ENCODE measurements at places on chromosomes 2 and 18. TPM values are rescaled to one million over a fixed set of nuclear protein-coding genes. Genes with fewer than 3 reads are reported as not detected.

- no peak for DNase-seq
Measured at GRCh38 chr2:164479460-164479859, 141.8 kb downstream of the GRB14 start.

The ABCB11 gene
- polyA plus RNA-seq, result not detected

The COL4A4 gene
- 0.03 TPM for polyA plus RNA-seq

- DNase-seq, result no peak
Measured at GRCh38 chr2:152227969-152228592, 52.5 kb upstream of the STAM2 start.

The ANKRD23 gene
- not detected for polyA plus RNA-seq

- peak; percentile 58 for DNase-seq
Measured at GRCh38 chr2:68737711-68738110, 3.1 kb downstream of the ARHGAP25 start.

- DNase-seq, result no peak
Measured at GRCh38 chr18:9403795-9404564, 69.4 kb downstream of the TWSG1 start.

DNA sequence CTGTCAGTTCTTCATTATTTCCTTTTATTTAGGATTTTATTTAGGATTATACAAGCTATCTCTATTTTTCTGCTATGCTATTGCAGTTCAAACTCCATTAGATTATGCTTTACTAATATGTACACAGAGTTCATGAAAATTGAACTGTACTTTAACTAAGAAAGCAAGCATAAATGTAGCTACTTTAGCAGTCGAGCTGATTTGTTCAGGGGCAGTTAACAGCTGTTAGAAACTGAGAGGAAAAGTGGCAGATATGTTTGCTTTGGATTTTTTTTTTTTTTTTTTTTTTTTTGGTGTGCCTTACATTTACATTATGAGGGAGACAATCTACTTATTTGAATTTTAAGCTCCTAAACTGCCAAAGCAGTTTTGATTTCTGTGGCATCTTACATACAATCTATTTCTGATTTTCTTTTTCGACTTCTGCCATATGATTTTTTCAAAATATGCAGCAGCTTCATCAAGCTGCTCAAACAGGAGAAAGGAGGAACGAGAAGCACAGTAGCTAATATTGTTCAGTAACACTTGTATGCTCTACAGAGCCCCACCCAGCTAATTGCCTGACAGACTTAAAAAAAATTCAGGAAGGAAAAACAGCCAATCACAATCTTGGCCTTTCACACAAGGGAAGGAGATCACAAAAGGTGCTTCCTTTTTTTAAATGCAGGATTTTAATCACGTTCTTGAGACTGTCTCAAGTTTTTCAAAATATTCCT lies 233.4 kb upstream of the SIX3 start:
- peak; percentile 75 for DNase-seq

GRCh38 chr2:195575879-195576401 lies 81.1 kb upstream of the SLC39A10 start:
- DNase-seq, result peak; percentile 80

GRCh38 chr2:21856708-21857107 lies 732.9 kb downstream of the TDRD15 start:
- no peak for DNase-seq

The DLX1 gene
- polyA plus RNA-seq, result not detected

DNA sequence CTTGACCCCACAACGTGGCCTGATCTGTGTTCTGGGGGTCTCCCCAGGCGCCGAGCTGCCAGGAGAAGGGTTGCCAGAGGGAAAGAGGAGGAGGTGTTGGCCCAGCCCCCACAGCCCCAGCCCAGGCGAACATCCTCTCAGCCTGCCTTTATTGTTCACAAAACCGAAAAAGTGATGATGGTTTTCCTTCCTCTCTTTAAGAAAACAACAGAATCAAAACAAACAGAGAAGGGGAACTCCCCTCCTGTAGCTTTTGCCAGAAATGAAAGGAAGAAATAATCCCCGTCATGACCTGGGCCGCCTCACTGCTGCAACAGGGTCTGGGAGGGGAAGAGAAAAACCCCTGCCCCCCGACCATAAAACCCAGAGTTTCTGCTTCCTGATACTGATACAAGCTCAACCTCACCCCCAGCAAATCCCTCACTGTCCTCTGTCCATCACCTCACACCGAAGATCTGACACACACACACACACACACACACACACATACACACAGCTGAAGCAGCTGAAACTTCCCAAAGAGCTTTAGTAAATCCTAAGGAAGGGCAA lies 52.0 kb downstream of the ZFP36L2 start:
- DNase-seq, result peak; percentile 87

The GRHL1 gene
- polyA plus RNA-seq, result 0.09 TPM

- DNase-seq, result no peak
Measured at GRCh38 chr2:212831671-212832199, 293.1 kb upstream of the ERBB4 start.

GRCh38 chr2:123916051-123916450 lies 109.0 kb upstream of the CNTNAP5 start:
- DNase-seq, result no peak

- no peak for DNase-seq
Measured at GRCh38 chr2:164458792-164459191, 162.5 kb downstream of the GRB14 start.

The HRH4 gene
- not detected for polyA plus RNA-seq

- no peak for DNase-seq
Measured at GRCh38 chr18:23844991-23845680, 155.9 kb downstream of the LAMA3 start.

DNA sequence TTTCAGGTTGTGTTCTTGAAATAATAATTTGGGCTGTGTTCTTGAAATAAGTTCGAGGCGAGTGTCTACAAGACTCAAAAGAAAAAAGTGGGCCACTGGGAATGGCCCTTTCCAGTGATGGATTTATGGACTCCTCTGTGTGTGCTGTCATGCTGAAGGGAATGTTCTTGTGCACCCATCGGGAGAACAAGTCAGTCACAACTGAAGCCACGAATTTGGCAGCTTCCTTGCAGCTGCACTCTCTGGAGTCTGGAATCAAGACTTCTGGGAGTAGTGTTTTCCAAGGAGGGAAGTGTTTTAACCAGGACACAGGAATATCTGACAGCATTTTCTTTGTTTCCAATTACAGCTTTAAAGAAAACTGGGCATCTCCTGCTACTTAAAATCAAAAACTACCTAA lies 620 bp downstream of the SLC14A1 start:
- DNase-seq, result no peak

The GPR45 gene
- polyA plus RNA-seq, result not detected

GRCh38 chr2:71000780-71001591 lies 6.3 kb upstream of the TEX261 start:
- DNase-seq, result peak; percentile 73

DNA sequence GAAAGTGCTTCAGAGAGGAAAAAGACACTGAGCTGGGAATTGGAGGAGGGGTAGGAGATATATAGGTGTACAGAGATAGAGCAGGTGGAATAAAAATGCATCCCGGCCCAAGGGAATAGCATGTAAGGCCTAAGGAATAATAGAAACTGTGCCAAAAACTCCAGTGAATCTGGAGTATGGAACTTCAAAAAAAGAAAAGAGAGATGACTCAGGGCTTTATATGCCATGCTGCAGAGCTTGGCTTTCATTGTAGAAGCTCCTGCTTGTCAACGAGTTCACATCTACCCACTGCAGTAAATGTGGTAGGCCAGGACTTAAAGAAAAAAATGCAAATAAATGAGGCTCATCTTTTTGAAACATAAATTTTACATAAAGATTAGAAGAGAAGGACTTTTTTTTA lies 131.8 kb downstream of the MREG start:
- no peak for DNase-seq

DNA sequence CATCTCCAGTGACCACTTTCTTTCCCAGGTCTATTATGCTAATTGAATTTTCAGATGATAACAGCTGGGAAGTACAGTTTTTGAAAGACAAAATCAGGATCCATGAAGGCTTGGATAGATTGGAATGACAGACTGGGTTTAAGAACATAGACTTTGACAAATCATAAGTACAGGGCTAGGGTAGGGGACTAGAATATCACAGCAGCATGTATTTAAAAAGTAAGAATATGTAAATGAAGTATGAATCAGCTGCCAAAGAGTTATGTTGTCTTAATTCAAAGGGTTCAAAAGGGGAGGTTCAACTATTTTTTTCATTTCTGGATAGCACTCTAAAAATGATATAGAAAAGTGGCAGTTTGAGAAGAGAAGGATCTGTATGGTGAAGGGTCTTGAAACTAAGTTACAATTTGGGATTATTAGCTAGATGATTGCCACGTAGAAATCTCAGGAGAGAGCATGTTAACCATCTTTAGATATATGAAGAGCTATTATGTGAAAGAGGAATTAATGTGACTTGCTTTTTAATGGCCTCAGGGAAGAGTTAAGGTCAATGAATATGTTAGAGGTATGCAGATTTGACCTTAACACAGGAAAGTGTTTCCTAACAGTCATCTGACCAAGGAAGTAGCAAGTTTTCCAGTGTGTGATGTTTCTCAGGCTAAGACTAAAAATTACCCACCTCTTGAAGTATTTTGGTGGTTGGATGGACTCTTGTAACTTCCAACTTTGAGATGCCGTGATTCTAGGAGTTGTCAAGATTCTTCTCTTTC lies 81.7 kb downstream of the TMEM185B start:
- DNase-seq, result no peak

DNA sequence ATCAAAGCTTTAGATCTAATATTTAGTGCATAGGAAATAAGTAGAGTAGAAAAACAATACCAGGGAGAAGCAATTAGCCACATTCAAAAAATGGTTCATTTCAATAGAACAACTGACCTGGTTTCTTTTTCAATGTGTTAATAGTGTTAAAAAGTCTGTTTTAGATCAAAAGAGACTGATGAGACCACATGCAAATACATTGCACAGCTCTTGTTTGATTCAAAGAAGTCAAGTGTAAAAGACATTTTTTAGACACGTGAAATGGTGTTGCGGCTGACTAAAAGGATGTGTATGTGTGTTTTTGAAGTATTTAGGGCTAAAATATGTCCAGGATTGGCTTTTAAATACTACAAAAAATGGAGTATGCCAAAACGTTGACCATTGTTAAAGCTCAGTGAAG lies 1.2 kb upstream of the AOX1 start:
- DNase-seq, result no peak

The RESP18 gene
- not detected for polyA plus RNA-seq

GRCh38 chr2:128497461-128497860 lies 178.8 kb upstream of the HS6ST1 start:
- no peak for DNase-seq

GRCh38 chr18:76317136-76317535 lies 177.9 kb downstream of the ZNF516 start:
- no peak for DNase-seq

- DNase-seq, result no peak
Measured at GRCh38 chr2:235416858-235417499, 76.9 kb upstream of the AGAP1 start.

GRCh38 chr2:21118302-21118920 lies 5.4 kb upstream of the TDRD15 start:
- DNase-seq, result no peak

The EHD3 gene
- 8.9 TPM for polyA plus RNA-seq

- no peak for DNase-seq
Measured at GRCh38 chr18:33062834-33063364, 290.1 kb upstream of the KLHL14 start.

DNA sequence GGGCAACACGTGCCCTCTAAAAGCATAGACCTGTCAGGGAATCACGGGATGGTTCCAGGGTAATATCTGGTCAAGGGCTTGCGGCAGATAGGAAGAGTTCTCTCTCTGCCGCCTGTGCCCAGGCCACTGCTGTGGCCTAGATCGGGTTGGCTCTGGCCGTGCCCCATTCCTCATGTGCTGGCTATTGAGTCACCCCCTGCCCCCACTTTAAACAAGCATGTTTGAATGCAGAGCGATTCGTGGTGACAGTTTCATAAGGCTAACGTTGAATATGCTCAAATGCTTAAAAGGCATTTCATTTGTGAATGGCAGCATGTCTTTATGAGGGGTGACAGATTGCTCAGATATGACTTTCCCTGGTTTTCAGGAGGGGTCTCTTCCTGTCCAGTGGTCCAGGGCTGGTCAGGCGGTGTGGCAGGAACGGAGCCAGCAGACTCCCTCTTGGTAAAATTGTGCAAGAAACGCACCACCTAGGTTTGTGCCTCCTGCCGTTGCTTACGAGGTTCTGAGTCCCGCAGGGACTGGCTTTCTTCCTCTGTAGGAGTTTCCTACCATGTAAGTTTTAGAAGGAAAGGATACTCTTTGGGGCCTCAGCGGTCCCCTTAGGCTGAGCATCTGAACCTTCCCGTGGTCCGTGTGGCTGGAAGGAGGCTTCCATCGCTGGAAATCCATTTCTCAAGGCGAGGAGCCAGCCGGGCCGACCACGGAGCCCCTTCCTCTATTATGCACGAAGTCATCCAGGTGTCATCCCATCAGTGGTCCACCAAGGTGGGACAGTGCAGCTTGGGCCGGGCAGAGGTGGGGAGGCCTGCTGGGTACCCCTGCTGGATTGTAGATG lies 50.2 kb downstream of the AGAP1 start:
- no peak for DNase-seq

- no peak for DNase-seq
Measured at GRCh38 chr2:72130659-72131360, 16.9 kb downstream of the CYP26B1 start.

DNA sequence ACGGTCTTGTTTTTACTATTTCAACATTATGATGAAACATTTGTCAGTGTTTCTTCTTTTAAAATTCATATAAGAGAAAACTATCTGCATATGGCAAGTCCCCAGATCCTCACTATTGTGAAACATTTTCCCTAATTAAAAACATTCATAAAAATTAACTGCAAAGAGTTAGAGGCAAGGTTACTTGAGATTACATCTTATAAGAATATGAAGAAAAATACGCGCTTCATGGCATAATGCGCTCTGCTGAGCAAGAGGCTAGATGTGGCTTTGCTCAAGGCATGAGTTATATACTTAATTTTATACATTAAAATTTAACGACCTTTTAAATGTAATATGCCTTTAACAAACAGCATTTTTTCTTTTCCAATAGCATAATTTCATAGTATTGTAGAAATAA lies 166.4 kb upstream of the RPRM start:
- no peak for DNase-seq

DNA sequence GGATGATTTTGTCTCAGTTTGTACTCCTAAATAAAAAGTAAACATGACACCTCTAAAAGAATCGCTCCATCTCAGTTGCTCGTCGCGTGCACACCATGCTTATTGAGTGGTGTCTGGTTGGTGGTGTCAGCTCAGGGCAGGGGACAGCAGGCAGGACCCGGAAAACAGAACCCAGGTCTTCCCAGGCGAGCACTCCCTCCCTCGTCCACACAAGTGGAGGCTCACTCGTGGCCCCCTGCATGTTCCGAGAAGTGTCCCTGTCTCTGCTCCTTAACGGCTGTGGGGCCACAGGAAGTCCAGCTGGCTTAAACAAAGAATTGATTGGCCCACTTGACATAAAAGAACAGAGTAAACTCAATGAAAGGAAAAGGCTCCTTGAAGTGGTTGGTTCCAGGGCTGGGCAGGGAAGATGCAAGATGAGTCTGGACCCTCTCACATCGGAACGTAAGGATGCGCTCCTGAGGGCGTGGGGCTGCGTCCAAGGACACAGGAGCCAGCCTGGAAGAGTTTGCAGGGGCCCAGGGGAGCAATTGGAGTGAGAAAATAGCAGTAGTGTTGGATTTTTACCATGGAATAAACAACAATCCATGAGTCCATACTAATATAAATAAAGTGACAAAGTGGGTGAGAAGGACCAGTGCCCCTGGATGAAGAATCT lies 13.1 kb upstream of the CNDP1 start:
- no peak for DNase-seq

The ADI1 gene
- polyA plus RNA-seq, result 87.8 TPM
